ENCODE measurements at places on chromosomes 7 and 10.

- DNase-seq, result peak; percentile 29
These were observed 241.7 kb upstream of the PLXNA4 start for GRCh38 chr7:132817949-132818348.

- no peak for DNase-seq
These were observed 6.7 kb downstream of the TLL2 start for GRCh38 chr10:96507044-96507443.

DNA sequence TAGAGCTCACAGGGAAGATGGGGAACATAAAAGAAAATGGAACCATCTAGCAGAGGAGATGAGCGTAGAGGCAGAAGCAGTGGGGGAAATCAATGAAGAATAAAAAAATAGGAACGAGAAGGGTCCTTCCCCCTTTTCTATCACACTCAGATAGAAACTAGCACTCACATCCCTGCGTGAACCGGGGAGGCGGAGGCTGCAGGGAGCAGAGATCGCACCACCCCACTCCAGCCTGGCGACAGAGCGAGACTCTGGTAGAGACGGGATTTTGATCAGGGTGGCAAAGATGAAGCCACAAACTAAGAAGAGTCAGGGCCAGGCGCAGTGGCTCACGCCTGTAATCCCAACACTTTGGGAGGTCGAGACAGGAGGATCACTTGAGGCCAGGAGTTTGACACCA, 64.7 kb upstream of the ECHDC3 start:
- no peak for DNase-seq

DNA sequence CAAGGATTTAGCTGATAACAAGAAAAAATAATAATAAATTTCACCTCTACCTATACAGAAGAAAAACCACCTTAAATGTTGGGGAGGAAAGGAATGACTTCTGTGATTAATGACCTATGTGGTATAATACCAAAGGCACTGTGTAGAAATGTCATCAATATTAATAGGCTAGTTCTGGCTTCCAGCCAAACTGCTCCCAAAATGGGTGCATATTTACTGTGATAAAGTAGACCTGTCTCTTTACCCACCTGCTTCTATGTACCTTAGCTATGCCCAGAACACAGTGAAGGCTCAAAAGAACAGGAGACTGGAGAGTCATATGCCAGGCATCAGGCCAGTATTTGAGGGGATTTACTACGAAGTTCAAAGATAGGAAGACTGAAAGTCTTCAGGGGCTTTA, 76.0 kb downstream of the ATE1 start:
- DNase-seq, result no peak

GRCh38 chr10:16653224-16653623, 131.5 kb upstream of the C1QL3 start:
- no peak for DNase-seq

DNA sequence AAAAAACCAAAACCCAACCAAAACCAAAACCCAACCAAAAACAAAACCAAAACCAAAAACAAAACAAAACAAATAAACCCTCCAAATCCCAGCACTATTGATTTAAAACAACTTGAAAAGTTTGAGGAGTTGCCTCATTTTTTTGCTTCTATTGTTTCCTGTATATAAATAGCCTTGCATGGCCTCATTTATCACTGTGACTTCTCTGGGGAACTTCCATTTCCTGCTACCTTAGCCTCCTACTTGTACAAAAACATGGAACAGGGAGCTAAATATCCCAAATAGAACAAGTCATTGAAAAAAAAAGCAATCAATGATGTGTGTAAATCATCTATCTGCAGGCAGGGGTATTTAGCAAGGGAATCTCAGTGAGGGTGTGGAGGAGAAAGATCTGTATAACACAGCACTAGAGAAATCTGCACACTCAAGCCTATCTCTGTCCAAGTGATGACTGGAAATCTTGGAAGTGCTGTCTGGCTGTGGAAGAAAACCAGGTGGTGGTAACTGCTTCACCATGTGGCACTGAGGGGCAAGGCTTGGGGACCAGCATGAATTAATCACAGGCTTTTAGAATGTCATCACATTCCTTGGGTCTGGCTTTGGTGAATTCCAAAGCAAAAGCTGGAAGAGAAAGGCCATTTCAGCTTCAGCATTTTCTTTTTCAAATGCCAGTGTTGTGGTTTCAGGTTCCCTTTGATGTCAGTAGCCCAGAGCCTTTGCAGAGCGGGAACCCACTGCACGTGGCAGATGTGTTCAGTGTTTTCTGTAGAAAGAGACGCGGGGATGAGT, 349.5 kb upstream of the ZNF32 start:
- peak; percentile 72 for DNase-seq

DNA sequence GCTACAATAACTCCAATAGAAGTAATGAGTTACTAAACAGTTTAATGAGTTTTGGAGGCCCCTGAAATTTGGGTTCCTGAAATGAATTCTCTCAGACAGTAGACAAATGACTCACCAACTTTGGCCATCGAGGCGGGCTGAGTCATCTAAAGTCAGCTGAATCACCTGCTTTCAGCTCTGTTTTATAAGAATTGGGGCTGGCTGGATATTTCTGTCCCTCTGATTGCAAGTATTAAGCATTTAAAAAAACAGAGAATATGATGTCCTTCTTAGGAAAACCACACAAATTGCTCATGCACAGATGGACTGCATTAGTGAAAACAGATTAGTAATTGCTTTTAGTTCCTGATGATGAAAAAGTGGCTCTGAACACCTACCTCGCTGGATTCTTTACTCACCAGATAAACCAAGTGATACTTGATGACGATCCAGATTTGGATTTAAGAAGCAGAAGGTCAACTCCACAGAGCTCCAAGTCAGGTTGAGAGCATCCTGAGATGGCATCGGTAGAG, 59.1 kb downstream of the ZNF365 start:
- DNase-seq, result peak; percentile 98

DNA sequence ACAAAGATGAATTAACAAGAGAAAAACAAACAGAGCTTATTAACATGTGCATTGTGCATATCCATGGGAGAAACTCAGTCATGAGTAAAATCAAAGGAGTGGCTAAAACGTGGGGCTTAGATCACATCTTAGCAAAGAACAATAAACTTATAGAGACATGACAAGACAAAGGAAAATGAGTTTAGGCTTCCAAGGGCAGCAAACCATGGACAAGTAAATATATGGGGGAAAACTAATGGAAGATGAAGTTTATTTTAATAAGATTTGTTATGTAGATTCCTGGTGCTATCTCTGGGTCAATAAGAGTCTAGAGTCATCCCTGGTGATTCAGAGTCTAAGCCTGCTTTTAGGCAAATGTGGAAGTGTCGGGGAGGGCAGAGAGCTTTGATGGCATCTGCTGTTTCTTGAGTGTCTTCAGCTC, 87.2 kb upstream of the PLPP4 start:
- DNase-seq, result no peak

DNA sequence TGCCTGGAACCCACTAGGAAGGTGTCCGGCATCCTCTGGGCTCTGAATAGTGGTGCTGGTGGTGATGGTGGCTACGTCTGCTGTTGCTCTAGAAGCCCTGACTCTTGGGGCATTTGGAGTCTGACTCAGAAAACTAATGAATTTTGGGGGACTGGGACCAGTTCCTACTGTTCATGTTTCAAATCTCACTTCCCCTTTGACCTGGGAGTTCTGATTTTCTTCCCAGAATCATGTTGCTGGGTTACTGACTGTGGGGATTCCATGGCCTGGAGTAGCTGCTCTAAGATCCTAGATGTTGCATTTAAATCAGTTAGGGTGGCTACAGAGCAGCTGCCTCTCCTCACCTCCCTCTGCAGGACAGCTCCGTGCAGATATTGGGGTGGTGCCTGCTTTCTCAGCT, 3.2 kb downstream of the TSPAN33 start:
- no peak for DNase-seq

DNA sequence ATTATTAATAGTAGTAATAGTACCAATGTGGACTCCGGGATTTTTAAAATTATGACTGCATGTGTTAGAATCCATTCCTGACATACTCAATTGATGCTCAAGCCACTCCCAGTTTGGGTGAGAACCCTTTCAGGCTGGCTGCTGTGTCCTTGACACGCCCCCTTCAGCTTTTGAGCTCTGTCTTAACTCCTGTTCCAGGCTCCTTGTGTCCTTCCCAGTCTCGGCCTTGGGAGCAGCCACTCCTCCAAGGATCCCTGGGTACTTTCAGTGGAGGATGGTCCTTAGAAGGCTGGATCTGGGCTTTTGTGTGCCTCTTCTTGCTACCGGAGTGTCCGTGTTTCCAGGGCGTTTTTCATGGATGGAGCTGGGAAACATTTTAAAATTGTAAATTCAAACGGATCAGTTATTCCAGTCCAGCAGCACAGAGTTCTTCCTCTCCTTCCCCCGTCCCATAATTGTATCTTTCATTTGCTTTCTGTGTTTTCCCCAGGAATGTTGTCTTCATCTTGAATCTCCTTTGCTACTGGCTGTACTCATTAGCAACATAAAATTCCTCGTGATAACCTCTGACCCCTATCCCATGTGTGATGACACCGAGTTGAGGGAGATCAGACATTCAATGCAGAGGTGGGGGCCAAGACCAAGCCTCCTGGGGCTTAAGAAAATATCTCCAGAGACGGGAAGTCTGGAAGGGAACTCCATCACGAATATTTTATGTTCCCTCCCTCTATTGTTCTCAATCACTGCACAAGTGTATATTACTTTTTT, 40.0 kb upstream of the PFKFB3 start:
- peak; percentile 45 for DNase-seq

DNA sequence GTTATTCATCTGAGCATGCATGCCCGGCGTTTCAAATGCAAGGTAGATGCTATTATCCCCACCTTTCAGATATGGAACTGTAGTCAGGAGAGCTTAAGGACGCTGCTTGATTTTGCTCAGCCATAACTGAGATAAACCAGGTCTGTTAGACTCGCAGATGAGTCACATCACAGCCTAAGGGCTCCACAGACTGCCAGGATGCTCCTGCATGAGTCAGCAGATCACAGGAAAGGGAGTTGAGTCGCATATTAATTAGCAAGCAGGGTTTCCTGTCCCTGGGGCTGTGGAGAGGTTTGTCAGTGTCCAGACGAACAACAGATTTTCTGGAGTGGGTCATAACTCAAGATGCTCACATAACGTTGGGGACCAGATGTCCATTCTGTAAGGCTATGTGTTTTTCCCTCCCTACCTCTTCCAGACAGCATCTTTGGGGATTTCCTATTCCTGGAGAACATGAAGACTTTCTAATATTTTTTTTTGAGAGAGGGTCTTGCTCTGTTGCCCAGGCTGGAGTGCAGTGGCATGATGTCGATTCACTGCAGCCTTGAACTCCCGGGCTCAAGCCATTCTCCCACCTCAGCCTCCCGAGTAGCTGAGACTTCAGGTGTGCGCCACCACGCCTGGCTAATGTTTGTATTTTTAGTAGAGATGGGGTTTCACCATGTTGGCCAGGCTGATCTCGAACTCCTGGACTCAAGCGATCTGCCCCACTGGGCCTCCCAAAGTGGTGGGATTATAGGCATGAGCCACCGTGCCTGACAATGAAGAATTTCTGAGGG, 36.7 kb downstream of the PFKFB3 start:
- DNase-seq, result peak; percentile 90

- no peak for DNase-seq
These were observed 314.4 kb downstream of the PTPRN2 start for GRCh38 chr7:158273138-158273651.

GRCh38 chr7:99375070-99375807, 709 bp downstream of the ARPC1B start:
- DNase-seq, result peak; percentile 84

- DNase-seq, result no peak
These were observed 45.1 kb upstream of the INHBA start for GRCh38 chr7:41747961-41748360.

DNA sequence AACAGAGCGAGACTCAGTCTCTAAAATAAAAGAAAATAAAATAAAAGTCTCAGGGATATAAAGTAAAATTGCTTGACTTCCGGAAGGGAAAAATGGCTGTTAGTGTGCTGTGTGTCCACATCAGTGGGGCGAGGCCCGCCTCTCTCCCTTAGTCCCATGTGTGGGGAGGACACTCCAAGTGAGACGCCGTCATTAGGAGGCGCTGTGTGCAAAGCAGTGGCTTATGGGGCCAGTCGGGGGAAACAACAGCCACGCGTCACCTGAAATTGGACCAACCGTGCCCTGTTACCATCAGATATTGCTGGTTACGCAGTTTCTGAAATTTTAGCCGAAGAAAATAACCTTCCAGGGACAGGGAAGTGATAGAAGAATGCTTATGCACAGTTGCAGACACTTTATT, 15.8 kb downstream of the SFXN4 start:
- no peak for DNase-seq

DNA sequence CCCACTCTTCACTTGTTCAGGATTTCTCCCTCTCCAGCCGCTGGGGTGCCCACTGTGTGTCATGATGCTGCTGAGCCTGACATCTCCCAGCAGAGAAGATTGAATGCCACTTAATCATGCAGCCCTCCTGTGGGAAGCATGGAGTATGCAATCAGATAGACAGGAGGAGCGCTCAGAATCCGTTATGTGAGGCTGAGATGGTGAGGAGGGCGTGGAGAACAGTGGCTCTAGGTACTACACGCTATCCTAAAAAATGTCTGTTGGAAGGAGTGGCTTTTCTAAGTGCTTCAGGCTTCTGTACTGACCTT, 334.3 kb downstream of the LRMDA start:
- no peak for DNase-seq

GRCh38 chr10:112732277-112732921, 217.6 kb upstream of the TCF7L2 start:
- peak; percentile 35 for DNase-seq

GRCh38 chr7:42981601-42982000, 49.4 kb downstream of the MRPL32 start:
- no peak for DNase-seq

All from cardiac fibroblast (primary cell).